ENCODE measurements at places on chromosomes 7 and 10. TPM values are rescaled to one million over a fixed set of nuclear protein-coding genes. Genes with fewer than 3 reads are reported as not detected.

DNA sequence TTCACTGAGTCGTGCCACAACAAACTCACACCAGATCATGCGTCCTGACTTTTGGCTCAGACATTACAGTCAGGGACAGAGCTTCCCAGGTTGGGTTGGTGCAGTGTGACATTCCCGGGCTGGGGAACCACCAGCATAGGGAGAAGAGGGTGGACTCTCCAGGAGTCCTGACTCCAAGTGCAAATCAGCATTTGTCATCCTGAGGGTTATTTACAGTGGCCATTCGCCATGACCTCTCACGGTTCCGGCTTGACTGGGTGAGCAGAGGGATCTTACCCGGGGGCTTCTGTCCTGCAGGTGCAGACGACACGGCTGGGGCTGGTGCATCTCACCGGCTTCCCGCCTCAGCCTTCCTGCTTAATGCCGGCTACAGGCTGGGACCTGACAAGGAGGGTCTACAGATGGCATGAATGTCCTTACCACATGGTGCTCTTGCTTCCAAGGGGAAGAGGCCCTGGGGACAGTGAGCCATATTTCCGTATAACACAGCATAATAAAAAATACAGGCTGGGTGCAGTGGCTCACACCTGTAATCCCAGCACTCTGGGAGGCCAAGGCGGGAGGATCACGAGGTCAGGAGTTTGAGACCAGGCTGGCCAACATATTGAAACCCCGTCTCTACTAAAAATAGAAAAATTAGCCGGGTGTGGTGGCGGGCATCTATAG lies 12.5 kb upstream of the INTS1 start:
- peak; percentile 67 for DNase-seq

GRCh38 chr10:92567952-92568600 lies 5.8 kb downstream of the IDE start:
- DNase-seq: peak; percentile 69

GRCh38 chr7:156179872-156180390 lies 367.7 kb upstream of the SHH start:
- no peak for DNase-seq

DNA sequence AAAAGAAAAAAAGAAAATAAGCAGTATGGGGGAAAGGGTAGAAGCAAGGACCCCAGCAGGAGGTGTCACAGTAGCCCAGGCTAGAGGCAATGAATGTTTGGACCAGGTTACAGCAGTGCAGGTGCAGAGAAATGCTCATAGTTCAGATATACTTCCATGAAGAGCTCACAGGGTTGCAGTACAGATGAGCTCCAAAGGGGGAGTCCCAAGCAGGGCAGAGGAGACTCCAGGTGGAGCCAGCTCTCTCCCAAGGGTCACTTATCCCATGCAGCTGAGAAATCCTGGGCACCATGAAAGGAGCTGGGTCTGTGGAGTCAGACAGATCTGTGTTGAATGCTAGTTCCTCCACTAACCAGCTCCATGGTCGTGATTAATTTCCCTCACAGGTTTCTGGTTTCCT lies 174.9 kb downstream of the C7orf25 start:
- DNase-seq: peak; percentile 15

DNA sequence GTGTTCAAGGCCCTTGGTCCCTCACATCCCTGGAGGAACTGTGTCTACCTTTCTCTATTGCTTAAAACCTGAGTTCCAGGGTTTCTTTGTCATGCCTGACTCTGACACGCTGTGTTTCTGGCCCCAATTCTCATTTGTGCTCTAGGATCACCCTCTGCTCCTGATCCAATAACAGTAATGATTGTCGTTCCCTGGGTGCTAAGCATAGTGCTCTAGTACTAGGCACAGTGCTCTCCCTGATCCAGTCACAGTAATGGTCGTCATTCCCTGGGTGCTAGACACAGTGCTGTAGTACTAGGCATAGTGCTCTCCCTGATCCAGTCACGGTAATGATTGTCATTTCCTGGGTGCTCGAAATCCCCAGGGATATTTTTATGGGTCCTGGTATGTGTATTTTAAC lies 46.6 kb upstream of the UCN3 start:
- DNase-seq: no peak

- DNase-seq: no peak
These were observed 131.8 kb upstream of the PRKCQ start for GRCh38 chr10:6711881-6712280.

- DNase-seq: no peak
These were observed 336.8 kb downstream of the GPR37 start for GRCh38 chr7:124428781-124429180.

DNA sequence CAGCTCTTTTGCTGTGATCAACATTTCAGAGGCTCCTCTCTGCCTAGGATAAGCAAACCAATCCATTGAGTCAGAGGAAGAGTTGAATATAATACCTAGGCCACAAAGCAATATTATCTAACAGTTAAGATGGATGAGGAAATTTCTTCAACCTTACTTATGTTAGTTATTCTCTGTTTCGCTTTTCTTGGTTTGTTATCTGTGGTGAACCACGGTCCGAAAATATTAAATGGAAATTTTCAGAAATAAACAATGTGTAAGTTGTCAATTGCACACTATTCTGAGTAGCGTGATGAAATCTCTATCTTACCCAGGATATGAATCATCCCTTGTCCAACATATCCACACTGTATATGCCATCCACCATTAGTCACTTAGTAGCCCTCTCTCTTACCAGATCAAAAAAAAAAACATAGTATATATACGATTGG lies 1.5 kb upstream of the HTR7 start:
- peak; percentile 83 for DNase-seq

- no peak for DNase-seq
These were observed 453.2 kb downstream of the TNS3 start for GRCh38 chr7:47128700-47129099.

GRCh38 chr10:44325157-44325556 lies 59.7 kb downstream of the CXCL12 start:
- no peak for DNase-seq

DNA sequence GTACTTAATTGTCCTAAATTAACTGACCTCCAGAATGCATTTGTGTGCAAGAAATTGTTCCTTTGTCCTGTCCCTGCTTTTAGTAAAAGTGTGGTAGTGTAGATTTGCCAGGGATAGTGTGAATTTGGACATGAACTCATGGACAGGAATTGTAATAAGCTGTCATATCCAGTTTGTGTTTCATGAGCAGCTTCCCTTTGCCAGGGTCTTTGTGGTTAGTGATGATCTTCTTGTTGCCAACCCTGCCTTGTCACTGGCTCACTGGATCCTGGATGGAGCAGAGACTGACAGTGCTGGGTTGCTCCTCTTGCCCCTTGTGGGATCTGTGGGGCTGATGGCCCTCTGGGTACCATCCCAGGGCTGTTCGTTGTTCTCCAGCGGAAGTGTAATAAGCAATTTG lies 110.1 kb downstream of the CCNY start:
- DNase-seq: peak; percentile 26

DNA sequence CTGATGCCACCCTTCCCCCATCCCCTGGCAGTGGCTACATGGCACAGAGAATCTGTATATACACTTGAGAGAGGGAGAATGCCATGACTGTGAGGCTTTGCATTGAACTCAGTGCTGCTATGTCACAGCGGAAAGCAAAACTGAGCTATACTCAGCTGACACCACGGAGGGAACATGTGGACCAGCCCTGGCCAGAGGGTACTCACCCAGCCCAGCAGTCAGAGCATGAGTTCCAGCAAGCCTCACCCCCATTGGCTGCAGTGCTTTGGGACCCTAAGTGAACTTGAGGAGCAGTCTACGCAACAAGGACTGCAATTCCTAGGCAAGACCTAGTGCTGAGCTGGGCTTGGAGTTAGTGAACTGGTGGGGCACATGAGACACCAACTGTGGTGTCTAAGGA lies 10.3 kb upstream of the AOC1 start:
- no peak for DNase-seq

GRCh38 chr7:143126146-143126545 lies 5.7 kb upstream of the PIP start:
- no peak for DNase-seq

- no peak for DNase-seq
These were observed 4.5 kb downstream of the PRDX3 start for GRCh38 chr10:119174109-119174508.

DNA sequence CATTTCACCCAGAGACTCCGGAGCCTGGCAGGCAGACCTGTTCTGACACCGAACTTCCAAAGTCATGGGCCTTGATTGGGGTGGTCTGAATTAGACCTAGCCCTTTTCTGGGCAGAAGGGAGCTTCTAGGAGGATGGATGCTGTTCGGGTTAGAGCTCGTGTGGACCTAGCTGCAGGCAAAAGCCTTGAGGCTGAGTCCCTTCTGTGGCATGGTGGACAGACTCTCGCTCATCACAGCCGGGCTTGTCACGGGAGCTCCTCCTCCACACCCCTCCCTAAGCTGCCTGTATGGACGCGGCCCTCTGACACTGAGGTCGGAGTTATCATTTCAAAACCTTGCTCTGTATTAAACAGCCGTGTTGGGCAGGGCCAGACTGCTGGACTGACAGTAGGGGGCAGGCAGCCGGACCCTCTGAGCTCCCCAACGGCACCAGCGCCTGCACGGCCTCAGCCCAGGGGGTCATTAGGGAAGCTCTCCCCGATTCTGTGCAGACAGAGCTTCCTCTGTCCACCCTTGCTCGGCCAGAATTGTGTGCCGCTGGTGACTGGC lies 2.2 kb downstream of the IRF5 start:
- DNase-seq: no peak

The COL28A1 gene
- total RNA-seq: not detected

The GPR26 gene
- not detected for total RNA-seq

The TMEM254 gene
- 20.6 TPM for total RNA-seq

The WIPF3 gene
- total RNA-seq: not detected

Measured in M059J (cell line).